ENCODE measurements at places on chromosomes 3 and 15.

DNA sequence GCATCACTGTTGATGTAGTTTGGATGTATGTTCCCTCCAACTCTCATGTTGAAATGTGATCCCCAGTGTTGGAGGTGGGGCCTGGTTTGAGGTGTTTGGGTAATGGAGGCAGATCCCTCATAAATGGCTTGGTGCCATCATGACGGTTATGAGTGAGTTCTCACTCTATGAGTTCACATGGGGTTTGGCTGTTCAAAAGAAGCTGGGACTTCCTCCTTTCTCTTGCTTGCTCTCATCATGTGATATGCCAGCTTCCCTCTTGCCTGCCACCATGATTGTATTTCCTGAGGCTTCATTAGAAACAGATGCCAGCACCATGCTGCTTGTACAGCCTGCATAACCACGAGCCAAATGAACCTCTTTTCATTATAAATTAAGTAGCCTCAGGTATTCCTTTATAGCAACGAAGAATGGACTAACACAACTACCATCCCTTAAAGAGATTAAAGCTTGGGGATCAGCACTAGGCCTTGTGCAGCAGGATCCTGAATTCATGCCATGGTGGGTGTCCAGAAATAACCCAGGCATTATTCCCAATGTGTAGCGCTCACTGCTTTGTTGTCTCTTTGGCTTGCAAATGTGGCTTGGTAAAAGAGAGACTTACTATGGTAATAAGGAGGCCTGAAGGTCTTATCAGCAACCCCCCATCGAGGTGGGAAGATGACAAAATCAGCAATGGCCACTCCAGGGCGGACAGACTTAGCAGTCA lies 41.9 kb downstream of the NDUFB4 start:
- no peak for DNase-seq

GRCh38 chr3:103337179-103337845 lies 902.5 kb downstream of the ZPLD1 start:
- DNase-seq, result no peak

DNA sequence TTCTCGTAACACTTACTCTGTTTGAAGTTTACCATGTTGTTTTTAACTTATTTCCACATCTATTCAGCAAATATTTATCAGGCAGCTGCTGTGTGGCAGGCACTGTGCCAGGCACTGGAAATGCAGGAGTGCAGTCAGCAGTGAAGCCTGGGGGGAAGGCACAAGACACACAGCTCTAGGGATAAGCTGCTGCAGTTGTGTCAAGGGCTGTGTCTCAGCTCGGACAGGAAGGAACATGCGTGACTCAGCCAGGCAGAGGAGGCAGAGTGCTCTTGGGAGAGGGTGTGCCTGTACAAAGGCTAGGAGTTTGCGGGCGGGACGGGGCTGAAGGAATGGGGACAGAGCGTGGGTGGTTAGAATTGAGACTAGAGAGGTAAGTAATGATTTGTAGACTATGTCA lies 24.7 kb downstream of the LYSMD4 start:
- DNase-seq, result no peak

GRCh38 chr3:50587806-50588758 lies 18.8 kb downstream of the HEMK1 start:
- DNase-seq, result no peak

GRCh38 chr15:64501396-64501715 lies 41.0 kb downstream of the ZNF609 start:
- no peak for DNase-seq

DNA sequence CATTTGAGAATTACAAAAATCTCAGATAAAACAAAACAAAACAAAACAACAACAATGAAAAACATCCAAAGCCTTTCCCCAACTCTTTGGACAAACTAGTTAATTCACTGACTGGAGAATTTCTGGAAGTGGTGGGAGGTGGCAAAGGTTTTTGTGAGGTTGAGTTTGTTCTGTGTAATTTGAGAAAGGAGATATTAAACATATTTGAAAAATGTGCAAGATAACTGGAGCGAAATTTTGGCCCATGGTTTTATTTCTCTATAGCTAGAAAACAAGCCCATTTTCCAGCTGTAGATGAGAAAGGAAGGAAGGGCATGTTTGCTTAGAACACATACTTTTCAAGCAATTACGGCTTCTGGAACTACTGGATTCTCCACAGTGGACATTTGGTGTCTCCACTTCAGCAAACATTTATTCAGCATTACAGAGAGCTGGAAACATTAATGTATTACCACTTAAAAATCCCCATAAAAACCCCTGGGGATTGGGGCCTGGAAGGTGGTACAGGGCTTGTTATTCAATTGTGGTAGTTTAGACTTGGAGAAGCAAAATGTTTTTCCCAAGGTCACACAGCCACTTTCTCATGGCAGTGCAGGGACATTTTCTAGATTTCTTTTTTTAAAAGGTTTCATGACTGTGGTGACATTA lies 135.8 kb downstream of the THSD4 start:
- DNase-seq, result no peak

GRCh38 chr3:100756441-100756840 lies 47.1 kb downstream of the TFG start:
- DNase-seq, result no peak

DNA sequence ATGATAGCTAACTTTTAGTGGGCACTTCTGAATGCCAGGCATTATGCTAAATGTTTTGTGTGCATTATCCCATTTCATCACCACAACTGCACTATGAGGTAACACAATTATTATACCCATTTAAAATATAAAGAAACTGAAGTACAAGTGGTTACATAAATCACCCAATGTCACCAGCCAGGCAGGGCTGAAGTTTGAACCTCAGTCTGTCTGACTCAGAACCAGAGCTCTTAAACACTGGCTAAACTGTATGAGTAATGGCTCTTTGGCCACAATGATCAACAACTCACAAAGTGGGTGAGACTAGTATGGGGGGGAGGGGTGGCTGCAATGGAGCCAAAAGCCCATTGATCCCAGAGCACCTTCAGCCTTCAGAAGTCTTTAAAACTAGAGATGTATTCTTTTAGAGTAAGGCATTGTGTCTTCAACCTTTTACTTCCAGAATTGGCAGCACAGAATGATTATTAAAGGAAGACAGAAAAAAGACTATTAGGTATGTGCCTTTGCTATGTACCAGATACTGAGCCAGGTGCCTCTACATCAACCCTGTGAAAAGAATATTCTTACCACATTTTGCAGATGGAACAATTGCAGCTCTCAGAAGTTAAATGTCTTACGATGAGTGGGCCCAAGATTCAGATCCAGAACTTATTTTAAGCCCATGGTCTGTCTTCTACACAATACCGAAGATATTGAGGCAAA lies 166.9 kb downstream of the UACA start:
- DNase-seq, result no peak

GRCh38 chr3:128875556-128876120 lies 3.8 kb upstream of the ACAD9 start:
- no peak for DNase-seq

GRCh38 chr15:94231723-94232468 lies 535 bp downstream of the MCTP2 start:
- DNase-seq, result no peak

DNA sequence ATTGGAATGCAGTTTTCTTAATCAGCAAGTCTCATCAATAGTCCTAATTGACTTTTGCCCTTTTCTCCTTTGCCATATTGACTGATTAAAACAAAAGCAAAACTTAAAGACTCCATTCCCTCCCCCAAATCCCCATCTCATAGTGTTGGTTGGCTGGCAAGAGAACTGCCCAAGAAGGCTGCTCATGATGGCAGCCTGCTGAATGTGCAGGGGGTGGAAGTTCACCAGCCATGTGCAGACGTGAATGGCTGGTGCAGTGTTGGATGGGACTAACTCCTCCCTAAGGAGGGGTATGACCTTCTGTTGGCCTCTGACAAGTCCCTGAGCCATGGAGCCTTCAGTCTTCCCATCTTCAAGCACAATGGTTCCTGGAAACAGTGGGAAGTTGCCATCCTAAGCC lies 7.0 kb downstream of the SMAD3 start:
- DNase-seq, result no peak

- no peak for DNase-seq
Measured at GRCh38 chr15:38877471-38877870, 312.9 kb upstream of the RASGRP1 start.

- no peak for DNase-seq
Measured at GRCh38 chr3:160001850-160002623, 13.4 kb downstream of the IL12A start.

GRCh38 chr3:32685543-32686185 lies 676 bp downstream of the CNOT10 start:
- no peak for DNase-seq

DNA sequence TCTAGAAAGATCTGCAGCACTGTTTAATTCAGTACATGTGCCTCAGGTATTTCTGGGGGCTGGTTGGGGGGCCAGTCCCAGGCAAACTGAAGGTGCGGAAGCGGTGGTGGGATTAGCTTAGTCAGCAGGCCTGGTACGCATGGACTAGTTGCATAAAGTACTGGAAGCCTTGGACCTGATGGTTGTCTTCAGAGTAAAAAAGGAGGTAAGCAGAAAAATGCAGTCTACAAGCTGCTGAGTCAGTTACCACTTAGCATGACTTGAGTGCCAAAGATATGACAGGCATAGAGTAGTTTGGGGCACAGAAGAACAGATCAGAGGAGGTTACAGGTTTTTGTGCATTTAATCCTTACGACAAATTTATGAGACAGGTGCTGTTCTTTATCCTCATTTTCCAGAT lies 19.9 kb upstream of the GOLGA8J start:
- DNase-seq, result no peak

DNA sequence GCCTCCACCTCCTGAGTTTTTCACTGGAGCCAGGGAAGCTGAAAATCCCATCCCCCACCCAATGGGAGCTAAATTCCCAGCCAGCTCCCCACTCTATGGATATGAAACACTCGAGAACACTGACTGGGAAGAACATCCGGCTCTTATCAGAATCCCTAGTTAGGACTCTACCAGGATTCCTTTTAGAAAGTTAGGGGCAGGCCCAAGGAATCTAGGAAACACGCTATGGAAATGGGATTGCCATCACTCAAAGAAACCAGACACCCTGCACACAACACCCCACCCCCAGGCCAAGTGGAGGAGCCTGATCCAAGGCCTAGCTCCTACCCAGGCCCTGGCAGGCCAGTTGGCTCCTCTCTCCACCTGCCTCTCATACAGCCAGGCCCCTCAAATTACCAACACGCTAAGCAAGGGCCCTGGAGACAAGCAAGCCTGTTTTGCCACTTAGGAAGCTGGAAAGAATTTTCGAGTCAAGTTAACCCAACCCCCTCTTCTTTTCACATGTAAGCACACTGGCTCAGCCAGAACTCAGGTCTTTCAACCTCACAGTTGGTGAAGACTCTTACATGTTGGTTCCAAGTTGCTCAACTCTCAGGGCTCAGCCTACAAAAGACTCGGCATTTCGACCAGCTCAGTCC lies 75.5 kb downstream of the RBPMS2 start:
- no peak for DNase-seq

- peak; percentile 58 for DNase-seq
Measured at GRCh38 chr3:112734736-112735350, 93.9 kb upstream of the CCDC80 start.

GRCh38 chr15:49982584-49982983 lies 136.4 kb downstream of the ATP8B4 start:
- no peak for DNase-seq

GRCh38 chr15:86337071-86337470 lies 257.4 kb downstream of the AGBL1 start:
- no peak for DNase-seq

All from fibroblast of skin of left biceps (primary cell).